Brain pericyte (primary cell): ENCODE measurements at places on chromosomes 16 and 17.

- DNase-seq: no peak
These were observed 5.1 kb downstream of the KRT13 start for GRCh38 chr17:41500131-41500911.

GRCh38 chr16:7550096-7550495, 217.5 kb downstream of the RBFOX1 start:
- DNase-seq: no peak

GRCh38 chr17:8556074-8556473, 74.5 kb downstream of the MYH10 start:
- DNase-seq: no peak

DNA sequence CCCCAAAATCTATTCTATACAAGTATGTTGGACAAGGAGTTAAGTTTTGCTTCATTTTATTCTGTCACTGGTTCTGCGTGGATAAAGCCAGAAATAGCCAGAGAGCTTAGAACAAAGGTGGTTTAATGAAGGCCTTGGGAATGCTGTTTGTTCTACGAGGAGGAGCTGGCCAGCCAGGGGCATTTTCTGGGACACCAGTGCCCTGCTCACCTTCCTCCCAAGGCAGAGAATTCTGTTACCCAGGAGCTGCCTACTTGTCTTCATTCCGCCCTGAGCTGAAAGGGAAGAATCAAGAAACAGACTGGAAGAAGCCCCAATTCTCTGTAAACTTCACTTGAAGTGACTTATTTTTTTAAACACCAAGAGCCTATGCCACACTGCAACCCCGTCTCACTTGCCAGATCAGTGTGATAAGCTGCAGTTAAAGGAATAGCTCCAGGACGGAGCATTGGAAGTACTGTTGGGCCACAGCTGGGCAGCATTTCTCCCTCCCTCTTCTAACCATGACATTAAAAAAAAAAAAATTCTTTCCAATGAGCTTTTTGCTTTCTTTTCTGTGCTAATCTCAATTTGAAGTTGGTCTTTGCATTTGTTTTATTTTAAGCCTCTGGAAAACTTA, 149.8 kb upstream of the DYNLRB2 start:
- no peak for DNase-seq

DNA sequence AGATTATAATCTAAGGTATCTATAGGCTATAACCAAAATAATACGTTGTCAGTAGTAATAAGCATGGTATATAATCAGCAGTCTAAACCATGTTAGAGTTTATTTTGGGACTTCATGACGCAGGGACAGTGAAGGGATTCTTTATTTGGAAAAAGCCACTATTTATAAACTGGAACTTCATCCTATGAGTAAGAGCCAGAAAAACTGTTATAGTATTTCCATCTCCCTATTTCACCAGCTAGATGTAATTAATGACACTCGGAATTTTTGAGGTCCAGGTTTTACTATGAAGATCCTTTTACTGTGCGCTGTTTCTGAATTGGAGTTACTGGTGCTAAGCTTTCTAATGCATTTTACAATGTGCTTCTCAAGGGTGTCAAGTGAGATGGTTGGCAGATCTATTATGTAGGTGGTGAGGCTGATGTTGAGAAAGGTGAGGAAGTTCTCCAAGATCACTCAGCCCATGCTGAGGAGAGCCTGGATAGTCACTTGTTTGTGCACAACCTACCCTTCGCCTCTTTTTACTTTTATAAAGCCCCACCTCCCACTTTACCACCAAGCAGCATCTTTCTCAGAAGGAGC, 149.3 kb downstream of the MSI2 start:
- no peak for DNase-seq

- no peak for DNase-seq
These were observed 1.3 kb downstream of the TBCD start for GRCh38 chr17:82753201-82753464.

DNA sequence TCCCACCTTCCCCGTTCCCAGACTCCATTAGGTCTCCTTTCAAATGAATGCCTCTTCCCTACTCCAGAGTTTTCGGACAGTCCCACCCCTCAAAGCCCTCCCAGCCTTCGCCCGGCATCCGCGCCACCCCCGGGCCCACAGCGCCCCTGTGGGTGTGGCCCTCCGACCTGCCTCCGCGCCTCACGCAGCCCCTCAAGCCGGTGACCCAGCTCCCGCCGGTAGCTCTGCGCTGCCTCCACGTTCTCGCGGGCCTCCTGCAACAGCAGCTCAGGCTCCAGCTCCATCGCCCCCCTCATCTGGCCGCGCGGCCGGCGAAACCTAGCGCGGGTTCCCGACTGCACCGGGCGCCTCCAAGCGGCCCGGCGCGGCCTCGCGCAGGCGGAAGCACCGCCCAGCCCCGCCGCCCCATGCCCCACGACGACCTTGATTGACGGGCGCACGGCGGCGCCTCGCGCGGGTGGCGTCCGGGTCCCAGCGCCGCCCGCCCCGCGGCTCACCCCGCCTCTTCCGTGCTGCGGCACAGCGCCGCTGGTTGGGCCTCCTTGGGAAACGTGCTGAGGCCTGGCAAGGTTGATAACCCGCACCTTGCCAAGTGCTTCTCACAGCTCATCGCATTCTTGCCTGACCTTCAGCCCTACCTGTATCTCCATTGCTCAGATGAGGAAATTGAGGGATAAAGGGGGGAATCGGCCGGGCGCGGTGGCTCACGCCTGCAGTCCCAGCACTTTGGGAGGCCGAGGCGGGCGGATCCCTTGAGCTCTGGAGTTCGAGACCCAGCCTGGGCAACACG, at the start of gene CRLF3:
CRLF3 (minus strand) TSS at position 337 of the 790 bp plus-strand sequence; CDS start at position 296, 41 bp downstream.
- peak; percentile 50 for DNase-seq

DNA sequence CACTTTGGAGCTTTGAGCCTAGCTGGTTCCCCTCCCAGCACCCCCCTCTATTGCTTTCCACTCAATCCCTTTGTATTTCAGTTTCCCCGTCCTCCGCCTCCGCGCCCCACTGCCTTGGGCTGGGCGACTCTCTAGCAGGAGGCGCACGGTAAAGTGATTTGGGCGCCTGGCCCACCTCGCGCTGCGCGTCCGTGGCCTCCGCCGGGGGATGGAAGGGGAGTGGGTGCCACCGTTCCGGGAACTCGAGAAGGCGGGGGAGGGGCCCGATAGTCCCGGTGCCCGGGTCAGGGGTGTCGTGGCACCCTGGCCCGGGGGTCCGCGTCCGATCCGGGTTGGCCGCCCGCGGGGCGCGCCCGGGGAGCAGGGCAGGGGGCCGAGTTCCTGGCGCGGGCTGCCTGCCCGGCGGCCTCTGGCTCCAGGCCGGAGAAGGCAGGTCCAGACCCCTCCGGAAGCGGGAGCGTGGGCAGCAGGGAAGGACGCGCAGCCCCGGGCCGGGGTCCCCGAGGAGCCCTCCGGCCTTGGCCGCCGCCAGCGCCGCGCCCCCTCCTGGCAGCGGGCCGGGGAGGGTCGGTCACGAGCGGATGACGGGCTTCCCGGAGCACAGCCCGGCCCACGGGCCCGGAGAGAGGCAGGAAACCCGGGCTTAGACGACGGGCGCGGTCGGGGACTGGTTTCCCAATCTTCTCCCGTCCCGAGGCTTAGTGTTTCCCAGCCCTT, 15.8 kb downstream of the MEOX1 start:
- no peak for DNase-seq

DNA sequence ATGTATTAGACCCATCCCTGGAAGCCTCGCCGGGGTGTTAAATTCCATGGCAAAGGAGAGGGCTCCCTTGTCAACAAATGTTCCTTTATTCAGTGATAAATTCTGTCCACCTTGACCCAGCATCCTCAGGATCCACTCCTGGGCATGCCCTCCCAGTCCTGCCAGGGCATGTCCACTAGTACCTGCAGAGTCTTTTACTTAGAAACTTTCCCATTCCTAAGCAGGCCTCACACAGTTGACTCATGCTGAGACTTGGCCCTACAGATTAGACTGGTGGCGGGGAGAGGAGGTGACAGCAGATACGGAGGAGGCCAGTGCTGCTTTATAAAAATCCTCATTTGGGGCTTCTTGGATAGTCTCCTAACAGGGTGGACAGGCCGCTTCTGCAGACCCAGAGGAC, 88.8 kb downstream of the CYLD start:
- DNase-seq: no peak

- DNase-seq: no peak
These were observed 147.5 kb downstream of the CDH11 start for GRCh38 chr16:64974381-64974780.

- DNase-seq: no peak
These were observed 76.3 kb downstream of the JPH3 start for GRCh38 chr16:87678618-87679017.

- DNase-seq: no peak
These were observed at the start of gene VMO1 for GRCh38 chr17:4786106-4786511. Gene VMO1 (minus strand): TSS chr17:4786364. CDS start chr17:4786352, 12 bp downstream.

GRCh38 chr16:29710227-29711219, 31.5 kb downstream of the QPRT start:
- no peak for DNase-seq

DNA sequence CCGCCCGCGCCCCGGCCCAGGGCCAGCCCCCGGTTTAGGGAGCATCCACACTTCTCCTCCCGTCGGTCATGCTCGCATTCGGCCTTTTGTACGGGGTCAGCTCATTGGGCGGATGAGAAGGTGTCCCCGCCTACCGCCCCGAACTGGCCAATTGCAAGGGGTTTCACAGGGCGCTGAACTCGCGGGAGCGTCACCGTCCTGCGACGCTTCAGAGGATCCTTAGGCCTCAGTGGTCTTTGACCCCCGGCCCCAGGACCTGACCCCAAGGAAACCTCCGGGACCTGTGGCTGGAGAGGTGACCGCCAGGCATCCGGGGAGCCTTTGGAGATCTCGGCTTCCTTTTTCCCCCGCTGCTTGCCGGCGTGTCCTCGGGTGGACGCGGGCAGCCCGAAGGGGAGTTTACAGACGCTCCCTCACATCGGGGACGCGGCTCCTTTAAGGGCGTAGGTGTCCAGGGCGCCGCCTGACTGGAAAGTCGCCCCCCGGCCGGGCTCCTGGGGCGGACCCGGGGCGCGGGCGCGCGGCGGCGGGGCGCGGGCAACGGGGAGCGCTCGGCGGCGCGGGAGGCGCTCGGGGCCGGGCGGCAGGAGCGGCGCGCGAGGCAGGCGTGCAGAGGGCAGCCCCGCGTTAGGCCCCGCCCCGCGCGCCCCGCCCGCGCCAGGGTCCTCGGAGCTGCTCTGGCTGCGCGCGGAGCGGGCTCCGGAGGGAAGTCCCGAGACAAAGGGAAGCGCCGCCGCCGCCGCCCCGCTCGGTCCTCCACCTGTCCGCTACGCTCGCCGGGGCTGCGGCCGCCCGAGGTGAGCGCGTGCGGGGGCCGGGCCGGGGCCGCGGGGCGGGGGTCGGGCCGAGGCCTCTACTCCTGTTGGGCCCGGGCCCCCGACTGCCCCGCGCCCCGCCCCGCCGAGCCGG, at the start of gene UBE2I:
UBE2I (plus strand) TSS at position 660 of the 909 bp plus-strand sequence. CDS start 4,395 bp downstream, outside the sequence.
- peak; percentile 100 for DNase-seq

GRCh38 chr17:73667181-73667959, 23.1 kb upstream of the SDK2 start:
- DNase-seq: no peak

DNA sequence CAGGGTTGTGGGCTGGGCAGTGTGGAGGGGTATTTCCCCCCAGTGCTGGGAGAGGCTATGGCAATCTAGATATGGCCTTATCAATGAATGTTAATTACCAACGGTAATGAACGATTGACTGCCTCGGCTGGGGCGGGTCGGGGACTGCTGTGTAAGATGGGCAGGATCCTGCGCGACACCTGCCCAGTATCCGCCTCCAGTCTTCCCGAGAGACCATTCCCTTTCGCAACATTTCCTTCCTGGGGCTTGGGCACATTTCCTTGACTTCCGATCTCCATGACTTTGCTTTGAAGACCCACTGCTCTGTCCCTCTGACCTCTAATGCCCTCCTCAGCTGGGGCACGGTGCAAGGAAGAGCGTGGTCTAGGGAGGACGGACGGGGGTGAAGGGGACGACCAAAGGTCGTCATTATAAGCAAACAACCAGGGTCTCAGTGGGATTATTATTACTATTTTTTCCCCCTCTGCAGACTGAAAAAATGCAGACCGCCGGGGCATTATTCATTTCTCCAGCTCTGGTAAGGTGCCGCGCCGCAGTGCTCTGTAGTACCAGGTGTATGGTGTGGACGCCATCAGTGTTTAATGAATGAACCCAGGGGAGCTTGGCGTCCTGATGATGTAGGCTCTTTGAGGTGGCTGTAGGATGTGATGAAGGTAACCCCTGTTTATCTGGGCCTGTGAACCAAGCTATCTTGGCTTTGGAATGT, 506 bp downstream of the ATP5MC1 start:
- no peak for DNase-seq

DNA sequence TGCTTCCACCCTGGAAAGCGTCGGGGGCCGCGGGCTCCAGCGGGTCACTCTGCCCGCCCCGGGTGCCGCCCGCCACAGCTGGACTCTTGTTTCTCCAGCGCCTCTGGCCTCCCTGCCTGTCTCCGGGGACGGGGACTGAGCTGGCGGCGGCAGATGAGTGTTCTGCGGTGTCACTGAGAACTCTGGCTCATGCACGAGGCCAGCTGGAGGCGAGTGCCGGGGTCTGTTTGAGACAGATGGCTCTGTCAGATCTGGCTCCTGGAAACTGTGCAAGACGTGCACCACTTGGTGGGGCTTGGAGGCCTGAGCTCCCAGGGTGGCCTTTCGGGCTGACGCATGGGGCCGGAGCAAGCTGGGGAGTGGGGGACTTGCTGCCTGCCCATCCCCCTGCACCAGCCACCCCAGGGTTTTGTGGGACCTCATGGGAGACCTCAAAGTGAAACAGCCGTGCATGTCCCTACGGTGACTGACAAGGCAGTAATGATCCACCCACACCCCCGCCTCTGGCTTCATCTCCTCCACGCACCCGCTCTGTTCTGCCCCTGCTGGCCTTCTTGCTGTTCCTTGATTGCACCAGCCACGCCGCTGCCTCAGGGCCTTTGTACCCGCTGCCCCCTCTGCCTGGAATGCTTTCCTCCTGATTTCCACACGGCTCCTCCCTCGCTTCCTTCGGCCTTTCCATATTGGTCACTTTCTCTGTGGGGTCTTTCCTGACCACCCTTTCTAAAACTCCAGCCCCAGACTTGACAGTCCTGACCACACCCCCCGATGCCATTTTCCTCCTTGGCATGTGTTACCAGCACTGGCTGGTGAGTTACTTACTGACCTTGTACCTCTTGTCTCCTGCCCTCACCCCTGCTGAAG, 174.9 kb upstream of the CIBAR2 start:
- DNase-seq: no peak

- no peak for DNase-seq
These were observed 2.5 kb upstream of the PER1 start for GRCh38 chr17:8154608-8155155.

GRCh38 chr16:88515371-88515770, 54.8 kb upstream of the ZC3H18 start:
- DNase-seq: no peak

GRCh38 chr16:4617880-4618279, 3.2 kb upstream of the UBALD1 start:
- no peak for DNase-seq

GRCh38 chr17:8479431-8479947, 43.8 kb downstream of the NDEL1 start:
- DNase-seq: no peak

GRCh38 chr16:15966836-15967546, 17.6 kb downstream of the ABCC1 start:
- no peak for DNase-seq
